Esophagus mucosa (tissue), 1 donor: ENCODE measurements at places on chromosomes 6 and 20.

DNA sequence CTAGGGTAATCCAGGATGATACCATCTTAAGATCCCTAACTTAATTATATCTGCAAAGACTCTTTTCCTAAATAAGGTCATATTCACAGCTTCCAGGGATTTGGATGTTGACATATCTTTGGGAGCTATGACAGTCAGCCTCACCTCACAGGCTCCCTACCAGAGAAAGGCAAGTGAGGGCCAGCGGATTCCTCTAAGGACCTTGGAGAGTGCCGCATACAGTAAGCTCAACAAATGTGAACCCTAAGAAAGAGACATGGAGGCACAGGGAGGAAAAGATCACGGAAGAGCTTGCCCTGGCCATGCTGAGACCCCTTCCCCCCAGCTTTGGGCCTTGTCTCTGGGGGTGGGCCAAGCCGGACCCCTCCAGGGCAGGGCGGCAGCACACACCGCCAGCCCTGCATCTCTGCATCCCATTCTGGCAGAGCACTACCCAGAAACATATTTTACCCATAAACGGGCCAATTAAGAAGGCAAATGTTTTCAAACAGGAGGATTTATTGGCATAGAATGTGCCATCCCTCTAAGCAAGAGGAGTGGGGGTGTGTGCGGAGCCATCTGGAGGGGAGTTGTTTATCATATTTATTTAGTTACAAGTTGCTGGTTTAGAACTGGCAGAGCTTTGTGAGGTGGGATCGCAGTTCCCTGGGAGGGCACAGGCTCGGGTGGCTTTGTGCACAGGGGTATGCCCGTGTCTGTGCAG lies 55.4 kb downstream of the CHMP4B start:
- ATAC-seq, result no peak

- no peak for ATAC-seq
Measured at GRCh38 chr6:97240222-97240621, 42.8 kb downstream of the MMS22L start.

- ATAC-seq, result no peak
Measured at GRCh38 chr20:63855363-63856097, 5.8 kb upstream of the ABHD16B start.

DNA sequence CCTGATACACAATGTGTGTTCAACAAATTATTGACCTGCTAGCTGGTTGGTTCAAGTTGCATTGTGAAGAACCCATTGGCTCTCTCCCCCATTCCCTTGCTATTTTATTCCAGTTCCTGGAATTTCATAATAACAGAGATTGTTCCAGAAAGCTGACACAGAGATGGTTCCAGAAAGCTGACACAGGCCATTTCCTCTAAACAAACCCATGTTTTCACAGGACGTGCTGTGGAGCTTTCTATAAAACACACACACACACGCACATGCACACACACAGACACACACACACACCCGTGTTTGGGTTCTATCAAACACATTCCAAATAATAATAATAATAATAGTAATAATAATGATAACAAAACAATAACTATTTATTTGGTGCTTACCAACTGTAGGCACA lies 259.1 kb downstream of the CLIC5 start:
- ATAC-seq, result no peak

GRCh38 chr6:153392156-153392555 lies 261.1 kb upstream of the RGS17 start:
- ATAC-seq, result no peak

DNA sequence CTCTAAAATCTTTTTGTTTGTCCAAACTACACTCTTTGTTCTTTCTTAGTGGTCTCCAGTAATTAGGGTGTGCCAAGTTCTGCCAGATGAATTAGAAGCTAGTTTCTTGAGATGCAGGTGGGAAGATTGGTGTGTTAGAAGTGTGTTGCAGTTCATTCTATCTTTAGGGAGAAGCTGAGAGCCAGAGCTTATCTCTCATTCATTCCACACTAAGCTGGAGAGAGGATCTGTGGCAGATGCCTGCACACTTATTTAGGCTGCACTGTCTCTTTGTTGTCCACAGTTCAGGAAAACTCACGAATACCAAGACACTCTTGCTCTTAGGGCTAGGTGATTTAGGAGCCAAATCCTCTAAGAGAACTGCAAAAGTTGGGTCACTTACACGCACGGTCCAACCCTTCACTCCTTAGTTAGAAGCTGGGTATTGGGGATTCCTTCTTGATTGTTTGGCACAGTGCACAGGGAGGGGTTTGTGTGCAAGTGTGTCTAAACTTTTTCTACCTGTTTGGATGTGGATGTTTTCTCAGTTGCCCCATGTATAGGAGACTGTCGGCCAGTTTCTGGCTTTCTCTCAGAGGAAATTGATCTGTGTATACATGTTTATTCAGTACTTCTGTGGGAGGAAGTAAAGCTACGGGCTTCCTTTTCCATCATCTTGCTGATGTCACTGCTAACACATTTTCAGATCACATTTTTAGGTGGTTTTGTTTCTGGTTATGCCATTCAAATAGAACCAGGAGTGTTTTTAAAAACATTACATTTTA lies 49.5 kb downstream of the SMAP1 start:
- no peak for ATAC-seq

- ATAC-seq, result no peak
Measured at GRCh38 chr6:20853828-20854227, 319.6 kb downstream of the CDKAL1 start.

GRCh38 chr6:93624408-93624807 lies 205.0 kb upstream of the EPHA7 start:
- ATAC-seq, result no peak

DNA sequence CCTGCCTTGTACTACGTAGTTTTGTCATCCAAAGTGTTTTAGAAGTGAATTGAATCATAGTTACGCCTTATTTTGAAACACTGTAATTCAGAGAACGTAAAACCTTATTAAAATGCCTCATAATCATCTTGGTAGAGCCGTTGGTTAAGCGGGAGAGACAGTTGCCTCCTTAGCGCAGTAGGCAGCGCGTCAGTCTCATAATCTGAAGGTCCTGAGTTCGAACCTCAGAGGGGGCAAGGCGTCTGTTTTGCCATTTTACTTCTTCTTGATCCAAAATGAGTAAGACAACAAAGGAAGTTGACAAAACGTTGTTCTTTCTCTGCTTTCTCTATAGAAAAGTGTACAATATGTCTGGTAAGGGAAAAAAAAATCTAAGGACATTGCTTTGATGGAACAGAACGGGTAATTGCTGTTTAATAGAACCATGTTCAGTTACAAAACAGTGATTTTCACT lies 20.7 kb upstream of the TRIM27 start:
- ATAC-seq, result peak; percentile 37

DNA sequence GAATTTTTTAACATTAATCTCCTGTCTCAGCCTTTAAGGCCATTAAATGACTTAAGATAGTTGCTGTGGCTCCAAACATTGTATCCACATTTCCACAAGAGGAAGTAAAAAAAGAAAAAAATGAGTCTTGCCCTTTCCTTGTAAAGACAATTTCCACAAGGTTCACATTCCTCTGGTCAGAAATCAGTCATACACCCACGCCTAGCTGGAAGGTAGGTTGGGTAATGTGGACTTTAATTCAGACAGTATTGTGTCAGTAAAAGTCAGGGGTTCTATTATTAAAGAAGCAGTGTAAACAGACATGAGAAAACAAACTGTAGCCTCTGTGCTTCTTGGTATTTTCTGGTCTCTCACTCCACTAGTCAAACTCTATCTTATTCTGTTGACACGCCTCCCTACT lies 682.0 kb downstream of the GRIK2 start:
- no peak for ATAC-seq

DNA sequence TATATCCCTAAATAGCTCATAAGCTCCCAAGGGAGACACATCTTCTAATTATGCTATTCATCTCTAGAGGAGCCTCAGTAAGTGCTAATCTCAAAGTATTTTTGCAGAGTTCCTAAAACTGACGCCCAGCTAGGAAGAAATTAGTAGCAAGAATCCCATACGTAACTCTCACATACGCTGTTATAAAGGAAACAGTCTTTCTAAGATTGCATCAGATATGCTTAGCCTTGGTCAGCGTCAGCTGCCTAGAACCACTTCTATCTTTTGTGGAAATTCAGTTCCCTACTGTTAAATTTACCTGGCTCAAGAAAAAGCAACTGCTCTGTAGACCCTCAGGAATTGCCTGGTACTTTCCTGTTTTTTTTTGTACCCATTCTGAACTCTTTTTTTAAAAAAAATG lies 13.6 kb downstream of the RIPOR2 start:
- no peak for ATAC-seq

DNA sequence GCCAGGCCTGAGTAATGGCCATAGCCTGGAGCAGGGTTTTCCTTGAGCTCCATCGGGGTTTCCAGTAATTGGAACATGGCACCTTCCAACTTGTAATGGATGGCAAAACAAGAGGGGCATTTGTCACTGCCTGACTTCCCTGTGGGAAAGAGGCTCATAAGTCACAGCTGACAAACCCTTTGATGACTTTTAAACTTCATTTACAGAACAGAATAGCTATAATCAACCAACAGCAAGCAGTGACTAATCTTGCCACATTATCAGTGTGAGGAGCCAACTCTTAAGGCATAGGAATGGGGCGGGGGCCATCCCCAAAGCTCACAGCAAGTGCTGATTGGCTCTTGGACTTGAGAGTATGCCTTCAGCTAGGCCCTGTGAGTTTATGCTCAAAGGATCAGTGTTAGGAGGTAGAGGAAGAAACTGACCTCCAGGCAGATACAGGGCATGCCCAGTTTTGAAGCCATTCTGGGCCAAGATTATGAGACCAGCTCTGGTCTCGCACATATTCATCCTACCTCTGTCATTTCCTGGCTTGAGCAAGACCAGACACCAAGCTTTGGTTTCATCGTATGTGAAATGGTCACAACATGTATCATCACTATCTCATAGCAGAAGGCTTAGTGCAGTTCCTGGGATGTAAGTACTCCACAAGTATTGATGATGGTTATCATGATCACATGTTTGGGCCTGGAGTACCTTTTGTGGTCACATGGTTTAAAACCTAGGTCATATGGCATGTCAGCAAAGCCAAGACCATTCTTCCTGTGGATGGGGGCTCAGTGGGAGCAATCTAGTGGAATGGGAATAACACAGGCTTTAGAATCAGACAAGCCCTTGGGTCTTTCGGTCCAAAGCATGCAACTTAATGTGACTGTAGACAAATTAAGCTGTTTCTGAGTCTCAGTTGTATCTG lies 49.2 kb downstream of the EIF2S2 start:
- peak; percentile 50 for ATAC-seq

DNA sequence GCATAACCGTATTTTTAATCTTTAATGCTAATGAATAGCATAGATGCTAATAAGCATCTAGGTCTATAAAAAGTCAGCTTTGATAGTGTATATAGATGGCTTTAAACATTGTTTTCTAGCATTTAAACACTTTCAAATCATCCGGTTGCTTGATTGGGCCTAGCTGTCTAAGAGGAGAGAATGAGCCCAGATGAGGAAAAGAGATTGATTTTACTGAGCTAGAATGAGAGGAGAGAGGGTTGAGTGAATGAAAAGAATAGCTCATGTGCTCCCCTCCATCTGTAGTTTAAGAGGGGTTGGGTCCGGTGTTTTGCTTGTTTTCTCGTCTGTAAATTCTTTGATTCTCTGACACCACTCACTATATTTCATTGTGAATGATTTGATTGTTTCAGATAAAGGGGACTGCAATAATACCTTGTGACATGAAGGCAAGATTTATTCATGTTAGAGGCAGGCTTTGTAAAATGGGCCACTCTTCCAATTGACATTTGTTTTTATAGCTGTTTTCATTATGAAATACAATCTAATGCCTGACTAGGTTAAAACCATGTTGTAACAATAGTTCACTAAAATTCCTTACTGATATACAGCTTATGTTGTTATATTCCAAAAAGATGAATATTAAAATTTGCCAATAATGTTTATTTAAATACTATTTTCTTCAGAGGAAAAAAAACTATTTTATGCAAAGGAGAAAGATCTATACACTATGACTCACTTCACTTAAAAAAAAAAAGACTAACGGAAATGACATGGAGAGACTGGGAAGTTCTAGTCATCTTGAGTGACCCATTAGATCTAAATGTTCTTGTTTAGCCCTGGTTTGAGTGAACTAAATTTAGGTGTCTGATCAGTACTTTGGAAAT lies 3.2 kb downstream of the PTPN1 start:
- ATAC-seq, result no peak

DNA sequence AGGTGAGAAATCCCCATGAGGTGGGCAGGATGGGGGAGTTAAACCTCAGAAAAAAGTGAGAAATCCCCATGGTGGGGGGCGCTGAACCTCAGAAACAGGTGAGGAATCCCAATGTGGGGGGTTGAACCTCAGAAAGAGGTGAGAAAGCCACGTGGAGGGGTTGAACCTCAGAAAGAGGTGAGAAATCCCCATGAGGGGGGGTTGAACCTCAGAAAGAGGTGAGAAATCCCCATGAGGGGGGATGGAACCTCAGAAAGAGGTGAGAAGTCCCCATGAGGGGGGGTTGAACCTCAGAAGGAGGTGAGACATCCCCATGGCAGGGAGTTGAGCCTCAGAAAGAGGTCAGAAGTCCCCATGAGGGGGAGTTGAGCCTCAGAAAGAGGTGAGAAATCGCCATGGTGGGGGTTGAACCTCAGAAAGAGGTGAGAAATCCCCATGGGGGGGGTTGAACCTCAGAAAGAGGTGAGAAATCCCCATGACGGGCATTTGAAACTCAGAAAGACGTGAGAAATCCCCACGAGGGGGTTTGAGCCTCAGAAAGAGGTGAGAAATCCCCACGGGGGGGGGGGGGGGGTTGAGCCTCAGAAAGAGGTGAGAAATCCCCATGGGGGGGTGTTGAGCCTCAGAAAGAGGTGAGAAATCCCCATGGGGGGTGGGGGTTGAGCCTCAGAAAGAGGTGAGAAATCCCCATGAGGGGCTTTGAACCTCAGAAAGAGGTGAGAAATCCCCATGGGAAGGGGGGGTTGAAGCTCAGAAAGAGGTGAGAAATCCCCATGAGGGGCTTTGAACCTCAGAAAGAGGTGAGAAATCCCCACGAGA lies 14.3 kb upstream of the GOPC start:
- ATAC-seq, result no peak

GRCh38 chr6:1814279-1814678 lies 204.6 kb downstream of the FOXC1 start:
- no peak for ATAC-seq

DNA sequence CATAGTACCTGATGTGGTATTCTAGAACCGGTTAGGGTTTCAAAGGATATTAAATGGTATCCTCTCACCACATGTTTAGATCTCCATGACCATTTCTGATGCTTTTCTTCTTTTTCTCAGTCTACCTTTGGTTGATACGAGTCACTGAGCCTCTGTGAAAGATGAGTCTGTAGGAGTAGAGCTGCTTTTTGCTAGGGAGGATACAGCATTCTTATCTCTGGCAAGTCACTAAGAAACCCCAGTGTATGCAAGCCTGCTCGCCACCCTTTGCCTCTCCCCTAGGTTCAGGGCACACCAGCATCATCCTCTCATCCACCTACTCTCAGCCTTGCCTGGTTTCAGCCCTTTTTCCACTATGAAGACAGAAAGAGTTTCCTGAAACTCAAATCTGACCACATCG lies 89.9 kb downstream of the MTFR2 start:
- ATAC-seq, result no peak

- ATAC-seq, result no peak
Measured at GRCh38 chr6:113491376-113491775, 365.8 kb upstream of the MARCKS start.

GRCh38 chr6:96675597-96675996 lies 112.7 kb downstream of the FHL5 start:
- no peak for ATAC-seq

GRCh38 chr20:4108495-4109306 lies 93.3 kb upstream of the RNF24 start:
- peak; percentile 65 for ATAC-seq

GRCh38 chr6:18284261-18284660 lies 19.9 kb upstream of the DEK start:
- no peak for ATAC-seq

GRCh38 chr20:24686156-24686555 lies 216.7 kb downstream of the SYNDIG1 start:
- no peak for ATAC-seq

- no peak for ATAC-seq
Measured at GRCh38 chr6:79898076-79898475, 49.3 kb downstream of the ELOVL4 start.
